ENCODE measurements at places on chromosomes 1 and 21. TPM values are rescaled to one million over a fixed set of nuclear protein-coding genes. Genes with fewer than 3 reads are reported as not detected.
A peak's percentile ranks its signal among the peaks of the same experiment; 100 is the strongest.

KRTAP13-2 gene
- not detected for total RNA-seq

AMY1C gene
- not detected for total RNA-seq

- no peak for DNase-seq
Measured at GRCh38 chr21:19463966-19464365, 1060.4 kb upstream of the TMPRSS15 start.

DNA sequence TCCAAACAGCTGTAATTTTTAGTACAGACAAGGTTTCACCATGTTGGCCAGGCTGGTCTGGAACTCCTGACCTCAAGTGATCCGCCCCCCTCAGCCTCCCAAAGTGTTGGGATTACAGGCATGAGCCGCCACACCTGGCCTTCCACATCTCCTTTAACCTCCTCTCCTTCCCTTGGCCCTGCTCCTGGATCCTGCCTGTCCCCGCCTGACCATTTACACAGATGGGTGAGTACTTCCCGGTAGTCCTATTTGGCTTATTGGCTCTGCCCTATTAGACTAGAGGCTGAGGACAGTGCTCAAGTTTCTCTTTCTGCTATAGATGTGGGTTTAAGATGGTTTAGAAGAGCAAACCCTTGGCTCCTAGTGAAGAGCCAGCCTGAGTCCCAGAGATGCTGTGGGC, 7.1 kb downstream of the PTPN7 start:
- DNase-seq = no peak

DNA sequence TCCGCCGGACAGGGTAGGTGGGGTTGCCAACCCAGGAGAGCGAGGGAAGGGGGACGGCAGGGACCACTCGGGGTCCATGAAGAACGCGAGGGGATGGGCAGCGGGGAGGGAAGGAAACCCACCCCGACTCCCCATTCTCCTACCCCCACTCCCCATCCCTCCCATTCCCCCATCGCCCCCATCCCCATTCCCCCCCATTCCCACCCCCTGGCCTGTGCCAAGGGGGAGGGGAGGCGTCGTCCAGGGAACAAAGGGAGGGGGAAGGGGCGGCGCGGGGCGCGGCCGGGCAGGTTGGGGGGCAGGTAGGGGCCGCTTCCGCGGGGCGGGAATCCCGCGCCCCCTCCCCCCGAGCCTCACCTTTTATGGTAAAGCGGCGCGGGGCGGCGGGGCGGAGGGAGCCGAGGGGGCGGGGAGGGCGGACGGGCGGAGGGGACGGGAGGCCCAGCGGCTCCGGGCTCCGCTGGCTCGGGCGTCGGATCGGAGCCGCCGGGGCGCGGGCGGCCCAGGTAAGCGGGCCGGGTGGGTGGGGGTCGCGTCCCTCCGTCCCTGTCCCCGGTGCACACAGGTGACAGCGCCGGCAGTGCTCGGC, at the start of gene FBLIM1:
FBLIM1 (plus strand) TSS at position 453 of the 589 bp plus-strand sequence. CDS start 6,189 bp downstream, outside the sequence.
- DNase-seq = no peak

- peak; percentile 70 for DNase-seq
Measured at GRCh38 chr1:201262963-201263608, 20.2 kb upstream of the PKP1 start.

GRCh38 chr1:151816548-151817352, 11.5 kb upstream of the LINGO4 start:
- DNase-seq = no peak

DNA sequence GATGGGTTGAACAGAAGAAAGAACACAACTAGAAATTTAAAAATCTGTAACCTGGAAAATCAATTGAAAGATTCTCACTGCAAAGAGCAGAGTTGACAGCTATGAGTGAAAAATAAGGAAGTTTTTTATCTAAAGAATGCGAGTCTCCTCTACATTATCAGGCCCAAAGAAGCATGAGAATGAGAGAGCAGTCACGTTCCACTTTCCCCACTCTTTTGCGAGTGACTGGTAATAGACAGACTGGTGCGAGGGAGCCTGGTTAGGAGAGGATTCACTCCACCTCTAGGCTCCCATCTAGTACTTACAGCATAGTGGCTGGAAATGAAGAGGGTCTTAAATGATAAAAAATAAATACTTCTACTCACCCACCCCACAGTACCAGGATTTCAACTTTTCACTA, 52.0 kb downstream of the PRDX6 start:
- no peak for DNase-seq

- peak; percentile 43 for DNase-seq
Measured at GRCh38 chr21:41874611-41875010, 4.5 kb downstream of the PRDM15 start.

DNA sequence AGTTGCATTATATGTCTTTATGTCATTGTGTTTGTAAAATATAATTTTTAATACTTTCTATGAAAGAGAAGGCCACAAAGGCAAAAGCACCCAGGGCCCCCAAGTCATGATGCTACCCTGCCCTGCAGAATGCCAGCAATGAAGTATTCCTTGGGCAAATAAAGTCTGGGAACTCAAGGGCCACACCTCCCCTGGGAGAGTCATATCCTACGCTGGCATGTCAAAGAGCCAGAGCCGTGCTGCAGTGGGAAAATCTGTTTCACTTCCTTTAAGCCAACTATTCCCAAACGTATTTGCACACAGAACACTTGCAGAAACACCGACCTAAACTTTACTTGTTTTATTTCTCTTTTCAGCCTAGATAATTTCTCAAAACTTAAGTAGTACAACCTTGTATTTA, 98.4 kb upstream of the KAZN start:
- no peak for DNase-seq

Measured in posterior vena cava (tissue), 2 donors.